T-helper 2 cell treated with Interferon-gamma antibody and Interleukin-4, amounts not matched to agents 5 μg/mL and 100 μg/mL, for 36 hours (primary cell): ENCODE measurements at places on chromosomes 16 and 17.

- no peak for DNase-seq
Observed at GRCh38 chr16:22946433-22946832, 132.5 kb downstream of the HS3ST2 start.

GRCh38 chr17:231966-232807 is 50.7 kb upstream of the DOC2B start:
- no peak for DNase-seq

- no peak for DNase-seq
Observed at GRCh38 chr16:85859818-85860125, 39.2 kb upstream of the IRF8 start.

DNA sequence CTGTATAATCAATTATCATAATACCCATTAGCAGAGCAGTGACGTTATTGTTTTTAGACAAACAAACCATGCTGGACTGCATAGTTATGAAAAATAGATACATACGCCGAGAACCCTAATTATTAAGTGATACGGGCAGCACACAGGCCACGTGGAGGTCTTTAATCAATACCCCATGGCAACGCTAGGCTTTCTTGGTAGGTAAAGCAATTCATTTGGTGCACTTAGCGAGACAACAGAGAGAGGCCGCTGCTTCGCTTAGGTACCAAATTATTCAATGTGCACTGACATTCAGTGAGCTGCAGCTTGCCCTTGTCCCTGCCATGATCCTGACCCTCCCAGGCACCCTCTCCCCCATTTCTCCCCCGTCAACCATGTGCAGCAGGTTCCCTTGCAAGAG is 12.9 kb downstream of the SALL1 start:
- DNase-seq = no peak

GRCh38 chr17:30848021-30848420 is 16.3 kb downstream of the ATAD5 start:
- DNase-seq = no peak

DNA sequence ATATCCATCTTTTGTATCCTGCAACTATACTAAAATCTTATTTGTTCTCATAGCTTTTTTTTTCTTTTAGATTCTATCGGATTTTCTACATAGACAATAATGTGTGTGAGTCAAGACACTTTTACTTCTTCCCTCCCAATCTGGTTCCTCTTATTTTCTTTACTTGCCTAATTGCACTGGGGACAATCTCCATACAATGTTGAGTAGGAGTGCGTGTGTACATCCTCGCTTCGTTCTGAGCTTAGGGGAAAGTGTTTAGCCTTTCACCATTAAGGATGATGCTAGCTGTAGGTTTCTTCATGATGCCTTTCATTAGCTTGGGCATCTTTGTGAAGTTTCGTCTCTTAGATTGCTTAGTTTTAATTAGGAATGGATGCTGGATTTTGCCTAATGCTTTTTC is 2.9 kb downstream of the SPATA32 start:
- DNase-seq = no peak

- peak; percentile 22 for DNase-seq
Observed at GRCh38 chr16:67528870-67529581, 397 bp downstream of the RIPOR1 start.

DNA sequence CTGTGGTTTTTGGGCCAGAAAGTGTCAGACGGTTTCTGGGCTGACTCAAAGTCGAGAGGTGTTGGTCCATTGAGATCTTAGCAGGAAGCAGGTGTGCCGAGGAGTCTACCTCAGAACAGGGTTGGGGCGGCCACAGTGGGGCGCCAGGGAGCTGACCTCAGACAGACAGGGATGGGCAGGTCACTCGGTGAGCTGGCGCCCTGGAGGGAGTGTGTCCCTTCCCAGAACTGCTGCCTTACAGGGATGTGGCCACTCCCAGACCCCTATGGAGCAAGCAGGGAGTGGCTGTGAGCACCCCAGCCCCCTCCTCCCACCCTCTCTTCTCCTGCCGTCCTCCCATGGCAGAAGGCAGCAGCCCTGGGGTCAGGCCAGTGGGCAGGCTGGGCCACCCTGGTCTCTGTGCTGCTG is 14.0 kb upstream of the DPEP1 start:
- no peak for DNase-seq

GRCh38 chr16:57862698-57863433 is 60.6 kb upstream of the KIFC3 start:
- DNase-seq = no peak

GRCh38 chr17:79590523-79590860 is 20.4 kb downstream of the RBFOX3 start:
- no peak for DNase-seq

GRCh38 chr16:60818465-60818864 is 1217.8 kb downstream of the CDH8 start:
- DNase-seq = no peak

DNA sequence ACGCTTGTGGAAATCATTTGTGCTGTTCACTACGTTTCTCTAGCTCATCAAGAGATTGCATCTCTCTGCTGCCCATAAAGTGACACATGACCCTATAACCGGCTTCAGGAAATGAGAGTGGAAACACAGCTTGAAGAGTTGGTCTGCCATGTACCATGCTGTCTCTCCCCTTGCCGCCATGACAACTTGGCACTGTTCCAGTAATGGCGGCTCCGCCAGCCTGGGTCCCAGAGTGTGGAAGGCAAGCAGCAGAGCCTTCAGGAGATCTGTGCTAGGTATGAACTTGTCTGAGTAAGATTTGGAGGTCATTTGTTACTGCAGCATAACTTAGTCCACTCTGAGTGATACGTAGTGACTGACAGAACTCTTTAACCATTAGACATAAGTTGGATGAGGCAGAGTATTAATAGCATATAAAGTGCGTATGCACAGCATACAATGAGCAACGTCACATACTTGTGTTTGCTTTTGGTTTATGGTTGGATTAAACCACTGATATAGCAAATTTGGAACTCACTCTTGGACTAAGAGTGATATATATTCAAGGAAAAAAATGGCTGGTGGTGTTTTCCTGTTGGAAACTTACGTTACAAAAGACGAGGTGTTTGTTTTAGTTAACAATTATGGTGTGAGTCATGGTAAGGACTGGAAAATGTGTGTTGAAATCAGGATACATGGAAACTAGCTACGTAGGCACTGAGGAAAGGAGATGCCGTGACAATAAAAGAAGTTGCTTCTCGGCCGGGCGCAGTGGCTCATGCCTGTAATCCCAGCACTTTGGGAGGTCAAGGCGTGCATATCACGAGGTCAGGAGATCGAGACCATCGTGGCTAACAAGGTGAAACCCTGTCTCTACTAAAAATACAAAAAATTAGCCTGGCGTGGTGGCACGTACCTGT is 24.4 kb upstream of the PMP22 start:
- no peak for DNase-seq

DNA sequence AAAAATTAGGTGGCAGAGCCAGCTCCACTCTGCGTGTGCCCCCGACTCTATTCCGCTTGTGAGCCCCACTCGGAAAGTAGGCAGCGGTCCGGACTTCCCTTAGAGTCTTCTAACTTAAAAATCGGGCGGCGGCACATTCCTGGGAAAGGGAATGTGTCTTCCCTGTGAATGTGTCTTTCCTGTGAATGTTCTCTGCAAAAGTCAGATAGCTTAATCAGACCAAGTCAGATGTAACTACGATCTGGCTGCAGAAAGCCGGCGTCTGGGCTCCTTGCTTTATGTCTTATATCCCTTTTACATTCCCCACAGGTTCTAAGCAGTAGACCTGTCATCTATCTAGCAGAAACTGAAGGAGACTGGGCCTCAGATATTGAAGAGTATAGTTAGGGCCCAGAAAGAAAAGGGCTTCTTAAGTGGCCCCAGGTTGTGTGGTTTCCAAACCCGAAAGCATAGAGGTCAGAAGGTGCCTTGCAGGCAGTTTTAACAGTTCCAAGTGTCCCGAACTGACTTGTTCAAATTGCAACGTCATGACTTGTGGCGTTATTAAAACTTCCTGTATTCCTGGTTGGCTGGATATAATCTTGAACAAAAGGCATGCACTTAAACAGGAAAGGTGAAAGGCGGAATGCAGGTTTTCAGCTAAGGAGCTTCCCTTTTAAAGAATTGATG is 601 bp downstream of the PHKB start:
- DNase-seq = peak; percentile 6

- DNase-seq = no peak
Observed at GRCh38 chr17:55926276-55926990, 175.6 kb downstream of the PCTP start.

GRCh38 chr17:30377574-30378240 is 1.0 kb upstream of the CPD start:
- DNase-seq = no peak

GRCh38 chr17:35006961-35007360 is 26.6 kb downstream of the LIG3 start:
- DNase-seq = no peak

DNA sequence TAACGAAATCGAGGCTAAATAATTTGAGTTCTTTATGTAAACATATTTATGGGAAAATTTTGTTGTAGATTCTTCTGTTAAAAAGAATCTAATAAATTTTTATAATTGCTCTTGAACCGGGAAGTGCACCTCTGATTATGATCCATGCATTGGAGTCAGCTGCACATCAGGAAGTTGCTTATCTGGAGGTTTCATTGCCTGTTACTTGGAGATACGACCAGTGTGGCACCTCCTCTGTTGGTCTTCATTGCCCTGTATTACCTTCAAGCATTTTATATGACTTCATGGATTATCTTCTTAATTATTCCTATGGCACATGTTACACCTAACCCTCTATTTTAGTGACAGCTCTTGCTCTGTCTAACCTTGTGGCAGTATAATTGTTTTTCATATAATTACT is 312.6 kb upstream of the TBX2 start:
- DNase-seq = no peak

- DNase-seq = peak; percentile 14
Observed at GRCh38 chr16:12458591-12459358, 344.9 kb downstream of the CPPED1 start.

DNA sequence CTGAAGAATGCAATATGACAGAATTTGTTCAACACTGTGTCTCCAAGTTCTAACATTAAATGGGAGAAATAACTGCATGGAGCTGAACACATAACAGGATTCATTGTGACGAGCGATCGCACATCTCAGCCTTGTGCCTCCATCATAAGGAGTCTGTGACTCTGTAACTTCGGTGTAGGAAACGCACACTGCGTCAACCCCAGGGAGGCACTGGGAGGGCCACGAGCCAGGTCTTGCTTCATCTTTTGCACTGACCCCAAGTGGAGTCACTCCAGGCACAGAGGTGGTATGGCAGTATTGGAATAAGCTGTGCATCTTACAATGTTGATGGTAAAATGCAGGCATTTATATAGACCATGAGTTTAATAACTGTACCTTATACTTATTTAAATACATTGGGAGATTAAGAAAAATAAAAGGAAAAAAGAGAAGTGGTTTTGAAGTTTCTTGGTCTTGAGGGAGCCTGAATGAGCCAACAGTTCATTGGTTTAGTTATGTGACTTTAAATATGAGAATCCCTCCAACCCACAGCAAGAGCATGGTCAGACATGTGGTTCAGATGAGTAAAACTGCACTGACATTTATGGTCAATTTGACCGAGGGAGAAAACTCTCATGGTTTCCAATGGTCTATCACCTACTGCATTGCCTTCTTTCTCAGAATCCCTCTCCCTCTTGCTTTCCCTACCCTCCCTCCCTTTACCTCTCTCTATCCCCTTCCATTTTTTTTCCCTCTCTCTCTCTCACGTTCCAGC is 5.7 kb upstream of the PMP22 start:
- DNase-seq = no peak

GRCh38 chr17:73203788-73204479 is 11.1 kb downstream of the COG1 start:
- DNase-seq = peak; percentile 21

DNA sequence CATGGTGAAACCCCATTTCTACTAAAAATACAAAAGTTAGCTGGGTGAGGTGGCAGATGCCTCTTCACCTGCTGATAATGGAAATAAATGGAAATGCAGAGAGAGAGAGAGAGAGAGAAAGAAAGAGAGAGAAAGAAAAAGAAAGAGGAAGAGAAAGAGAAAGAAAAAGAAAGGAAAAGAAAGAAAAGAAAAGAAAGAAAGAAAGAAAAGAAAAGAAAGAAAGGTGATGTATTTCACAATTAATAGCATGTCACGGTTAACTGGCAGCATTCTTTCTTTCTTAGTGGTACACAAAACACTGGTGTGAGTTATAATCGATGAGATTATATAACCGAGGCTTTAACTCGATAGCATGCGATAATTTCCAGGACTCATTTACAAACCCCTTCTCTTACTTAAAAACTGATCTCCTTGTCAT is 3.2 kb downstream of the ACOX1 start:
- no peak for DNase-seq

GRCh38 chr17:73958453-73958852 is 245.0 kb upstream of the RPL38 start:
- no peak for DNase-seq

DNA sequence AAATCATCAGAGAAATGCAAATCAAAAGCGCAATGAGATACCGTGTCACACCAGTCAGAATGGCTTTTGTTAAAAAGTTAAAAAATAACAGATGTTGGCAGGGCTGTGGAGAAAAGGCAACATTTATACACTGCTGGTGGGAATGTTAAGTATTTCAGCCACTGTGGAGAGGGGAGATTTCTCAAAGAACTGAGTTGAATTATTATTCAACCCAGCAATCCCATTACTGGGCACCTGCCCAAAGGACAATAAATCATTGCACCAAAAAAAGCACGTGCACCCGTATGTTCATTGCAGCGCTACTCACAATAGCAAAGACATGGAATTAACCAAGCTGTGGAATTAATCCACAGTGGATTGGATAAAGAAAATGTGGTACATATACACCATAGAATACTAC is 204.7 kb downstream of the HS3ST4 start:
- no peak for DNase-seq

GRCh38 chr16:56102183-56102686 is 89.1 kb upstream of the GNAO1 start:
- DNase-seq = no peak

DNA sequence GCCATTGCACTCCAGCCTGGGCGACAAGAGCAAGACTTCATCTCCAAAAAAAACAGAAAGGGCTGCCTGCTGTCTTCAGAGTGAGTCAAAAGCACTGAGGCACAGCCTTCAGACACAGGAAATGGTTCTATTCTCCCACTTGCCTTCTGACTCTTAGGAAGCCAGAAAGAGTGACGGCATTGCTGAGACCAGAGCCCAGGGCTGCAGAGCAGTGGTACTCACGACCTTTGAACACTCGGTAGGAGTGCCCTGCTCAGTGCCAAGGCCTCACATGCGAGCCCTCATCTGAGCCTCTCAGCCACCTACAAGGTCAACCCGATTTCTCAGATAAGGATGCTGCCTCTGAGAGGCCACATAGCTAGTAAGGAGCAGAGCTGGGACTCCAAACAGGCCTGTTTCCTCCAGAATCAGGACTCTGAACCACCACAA is 3.5 kb upstream of the ITGAE start:
- DNase-seq = peak; percentile 48

GRCh38 chr17:40019140-40019991 is 4.1 kb downstream of the CSF3 start:
- no peak for DNase-seq
